ENCODE measurements at places on chromosomes 7 and 10.

GRCh38 chr7:32169228-32169627 lies 99.0 kb upstream of the PDE1C start:
- DNase-seq: no peak

GRCh38 chr7:133934977-133935330 lies 192.2 kb upstream of the LRGUK start:
- DNase-seq: no peak

- DNase-seq: no peak
Observed at GRCh38 chr10:86078639-86079035, 288.0 kb downstream of the GRID1 start.

DNA sequence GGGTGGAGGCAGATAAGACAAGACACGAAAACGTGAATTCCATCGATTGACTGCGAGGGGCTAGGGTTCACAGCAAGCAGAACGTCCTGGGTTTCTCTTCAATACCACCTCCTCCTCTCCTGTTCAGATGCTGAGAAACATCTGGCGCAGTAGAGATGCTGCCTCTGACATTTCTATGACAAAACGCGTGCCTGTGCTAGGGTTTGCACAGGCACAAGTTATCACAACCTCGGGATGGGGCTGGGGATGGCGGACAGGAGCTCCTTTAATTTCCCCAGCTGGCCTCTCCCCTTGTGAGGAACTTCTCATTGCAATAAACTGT lies 99.8 kb upstream of the SVIL start:
- no peak for DNase-seq

- no peak for DNase-seq
Observed at GRCh38 chr7:155323001-155323638, 25.4 kb downstream of the INSIG1 start.

DNA sequence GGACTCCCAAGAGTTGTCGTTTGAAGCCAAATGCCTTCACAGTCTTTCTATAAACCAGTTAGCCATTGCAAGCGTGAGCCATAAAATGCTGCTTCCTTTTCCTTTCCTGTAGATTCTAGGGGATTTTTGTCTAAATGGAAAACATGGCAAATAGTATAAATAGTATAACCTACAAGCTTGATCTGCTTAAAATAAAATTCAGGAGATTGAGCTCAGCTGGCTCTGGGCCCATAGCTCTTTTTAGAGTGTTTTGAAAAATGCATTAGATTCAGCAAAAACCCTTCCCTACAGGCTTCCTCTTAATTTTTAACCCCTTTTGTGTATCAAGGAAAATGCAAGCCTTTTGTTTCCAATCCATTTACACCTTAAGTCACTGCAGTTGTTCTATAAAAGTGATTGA lies 190.1 kb upstream of the GDF10 start:
- no peak for DNase-seq

DNA sequence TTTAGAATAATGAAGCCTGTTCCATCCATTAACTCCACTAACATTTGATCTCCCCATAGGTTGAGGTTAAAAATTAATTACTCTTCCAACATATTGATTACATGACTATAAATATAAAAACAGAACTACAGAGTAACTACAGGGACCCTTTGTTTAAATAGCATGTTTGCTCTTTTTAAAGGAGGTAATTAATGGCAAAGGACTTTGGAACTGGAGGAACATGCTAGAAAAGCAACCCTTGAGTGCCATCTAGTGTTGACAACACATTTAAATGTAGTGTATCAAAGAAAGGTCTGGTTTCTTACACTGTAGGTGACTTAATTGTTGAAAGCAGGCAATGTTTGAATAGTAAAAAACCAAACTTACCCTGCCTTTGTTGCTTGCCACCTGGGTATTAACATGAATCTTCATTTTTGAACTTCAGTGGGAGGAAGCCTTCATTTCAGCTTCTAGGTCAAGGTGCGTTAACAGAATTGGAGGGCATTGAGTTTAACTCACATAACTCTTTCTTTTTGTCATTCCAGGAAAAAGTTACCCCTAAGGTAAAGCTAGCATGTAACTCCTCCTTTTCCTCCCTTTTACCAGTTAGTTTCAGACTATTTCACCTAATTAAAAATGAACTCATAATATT lies 52.6 kb upstream of the CAPZA2 start:
- no peak for DNase-seq

DNA sequence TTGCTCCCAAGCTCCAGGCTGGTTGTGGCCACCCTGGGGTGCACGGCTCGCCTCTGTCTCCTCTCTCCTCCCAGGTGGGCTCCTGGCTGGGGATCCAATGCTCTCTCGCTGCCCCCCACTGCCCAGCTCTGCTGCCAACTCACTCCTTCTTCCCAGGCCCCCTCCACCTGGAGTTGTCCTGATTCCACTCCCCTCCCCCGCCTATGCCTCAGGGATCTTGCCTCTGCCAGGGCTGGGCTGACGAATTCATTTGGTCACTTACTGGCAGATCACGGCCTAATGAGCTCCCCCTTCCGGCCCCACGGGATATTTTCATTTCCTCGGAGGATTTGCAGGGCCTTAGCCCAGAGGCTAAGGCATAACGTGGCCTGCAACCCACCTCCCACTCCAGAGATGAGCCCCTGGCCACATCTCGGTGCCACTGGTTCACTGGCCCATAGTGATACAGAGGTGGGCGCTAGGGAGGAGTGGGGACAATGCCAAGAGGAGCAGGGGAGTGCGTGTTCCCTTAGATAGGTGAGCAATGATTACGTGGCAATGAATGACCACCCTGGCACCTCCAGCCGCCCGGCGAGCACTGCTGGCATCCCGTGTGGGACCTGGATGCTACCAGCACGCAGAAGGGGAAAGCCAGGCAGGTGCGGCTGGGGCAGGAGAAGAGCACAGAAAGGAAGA lies 344.6 kb upstream of the SHH start:
- no peak for DNase-seq

DNA sequence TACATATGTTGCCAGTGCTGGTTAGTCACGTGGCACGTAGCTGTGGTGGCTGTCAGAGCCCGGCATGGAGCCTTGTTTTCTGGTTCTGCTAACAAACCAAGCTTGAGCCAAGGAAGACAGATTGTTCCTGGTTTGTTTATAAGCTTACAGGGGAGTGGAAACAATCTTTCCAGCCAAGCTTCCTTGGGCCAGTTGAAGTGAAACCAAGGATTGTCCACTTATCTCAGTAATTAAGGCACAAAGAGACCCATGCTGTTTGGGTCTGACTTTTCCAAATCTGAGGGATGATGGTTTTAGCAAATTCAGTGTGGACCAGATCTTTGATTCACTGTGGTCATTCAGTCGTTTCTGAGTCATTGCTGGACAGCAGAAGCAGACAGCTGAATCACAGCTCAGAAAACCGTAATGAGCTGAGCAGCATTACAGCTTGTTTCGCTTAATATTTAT lies 297.3 kb upstream of the COBL start:
- DNase-seq: no peak

Data from cerebellar nuclear complex (tissue), 1 donor.